ENCODE measurements at places on chromosomes 5 and 9. TPM values are rescaled to one million over a fixed set of nuclear protein-coding genes. Genes with fewer than 3 reads are reported as not detected.

DNA sequence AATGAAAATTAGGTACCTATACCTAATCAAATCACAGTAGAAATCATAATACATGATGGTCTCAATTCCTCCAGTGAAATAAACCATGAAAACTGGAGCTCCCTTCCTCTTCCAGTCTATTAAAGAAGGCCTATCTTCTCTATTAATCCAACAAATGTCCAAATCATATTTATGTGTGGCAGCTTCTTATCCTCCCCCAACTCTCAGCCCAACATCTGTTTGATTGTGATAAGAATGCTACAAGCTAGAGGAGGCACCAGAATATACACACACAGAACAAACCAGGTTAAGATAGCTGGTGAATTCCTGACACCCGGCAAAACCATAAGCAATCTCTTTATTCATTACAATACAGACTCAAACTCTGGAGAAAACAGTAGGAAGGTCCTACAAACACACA is 110.8 kb downstream of the FBXL17 start:
- no peak overlapping the region for H3K4me3 ChIP-seq
- no peaks in the 10 kb centered on the region for H3K27me3 ChIP-seq
- DNase-seq: no peak
- H3K4me1 ChIP-seq: no peaks in the 10 kb centered on the region

PCDHGB6 gene
- 16.8 TPM for total RNA-seq

- no peaks in the 10 kb centered on the region for H3K4me1 ChIP-seq
- no peak overlapping the region for H3K27ac ChIP-seq
- no peaks in the 10 kb centered on the region for H3K36me3 ChIP-seq
- no peak overlapping the region for H3K4me3 ChIP-seq
- DNase-seq: no peak
Observed at GRCh38 chr5:161246749-161247148, 299.8 kb downstream of the GABRB2 start.

DNA sequence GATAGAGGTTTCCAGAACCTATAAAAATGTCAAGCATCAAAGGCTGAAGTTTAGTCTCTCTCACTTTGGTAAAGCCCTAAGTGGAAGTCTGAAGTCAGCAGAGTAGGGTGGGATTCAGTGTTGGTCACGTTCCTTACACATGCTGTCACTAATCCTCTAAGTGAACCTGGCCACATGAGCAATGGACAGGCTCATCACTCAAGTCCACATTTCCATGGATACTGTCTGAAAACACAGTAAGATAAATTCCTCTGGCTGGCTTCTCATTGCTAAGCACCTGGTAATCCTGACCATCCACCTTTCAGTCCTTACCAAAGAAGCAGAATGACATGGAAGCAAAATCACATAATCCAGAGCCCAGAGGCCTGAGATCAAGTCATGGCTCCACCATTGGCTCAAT is 43.8 kb downstream of the GNA14 start:
- H3K27me3 ChIP-seq: no peaks in the 10 kb centered on the region
- no peaks in the 10 kb centered on the region for H3K36me3 ChIP-seq
- no peak overlapping the region for H3K4me3 ChIP-seq
- H3K27ac ChIP-seq: no peak overlapping the region
- DNase-seq: no peak
- H3K4me1 ChIP-seq: no peaks in the 10 kb centered on the region

GRCh38 chr9:85359161-85359560 is 382.6 kb downstream of the AGTPBP1 start:
- no peak overlapping the region for H3K27ac ChIP-seq
- H3K4me3 ChIP-seq: no peak overlapping the region
- H3K27me3 ChIP-seq: no peaks in the 10 kb centered on the region
- no peaks in the 10 kb centered on the region for H3K36me3 ChIP-seq

CCL21 gene
- 14.0 TPM for total RNA-seq

- no peaks in the 10 kb centered on the region for H3K36me3 ChIP-seq
- H3K4me3 ChIP-seq: no peak overlapping the region
- no peak overlapping the region for H3K27ac ChIP-seq
- no peaks in the 10 kb centered on the region for H3K4me1 ChIP-seq
Observed at GRCh38 chr5:175181331-175181730, 262.7 kb downstream of the DRD1 start.

PLEKHG4B gene
- total RNA-seq: 0.42 TPM
